Hypothalamus (tissue), 51 donors: ENCODE measurements at places on chromosomes 2 and 18.

GRCh38 chr2:59938181-59938580 is 615.3 kb downstream of the BCL11A start:
- DNase-seq, result no peak

DNA sequence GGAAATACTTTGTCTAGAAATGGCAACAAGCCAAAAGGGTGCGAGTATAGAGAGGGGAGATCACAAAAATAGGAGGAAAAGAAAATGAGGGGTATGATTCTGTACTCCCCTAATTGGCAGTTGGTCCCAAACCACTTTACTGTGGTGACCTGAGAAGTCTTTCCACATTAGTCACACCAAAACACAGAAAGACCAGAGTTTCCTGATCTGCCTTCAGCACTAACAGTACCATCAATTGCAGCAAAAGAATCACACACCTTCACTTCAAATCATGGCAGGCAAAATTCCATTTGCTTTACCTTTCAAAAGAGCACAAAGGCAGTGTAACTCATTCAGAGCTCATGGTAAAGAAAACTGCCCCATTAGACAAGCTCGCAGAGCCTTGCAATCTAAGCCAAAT is 86.8 kb downstream of the ALK start:
- no peak for DNase-seq

DNA sequence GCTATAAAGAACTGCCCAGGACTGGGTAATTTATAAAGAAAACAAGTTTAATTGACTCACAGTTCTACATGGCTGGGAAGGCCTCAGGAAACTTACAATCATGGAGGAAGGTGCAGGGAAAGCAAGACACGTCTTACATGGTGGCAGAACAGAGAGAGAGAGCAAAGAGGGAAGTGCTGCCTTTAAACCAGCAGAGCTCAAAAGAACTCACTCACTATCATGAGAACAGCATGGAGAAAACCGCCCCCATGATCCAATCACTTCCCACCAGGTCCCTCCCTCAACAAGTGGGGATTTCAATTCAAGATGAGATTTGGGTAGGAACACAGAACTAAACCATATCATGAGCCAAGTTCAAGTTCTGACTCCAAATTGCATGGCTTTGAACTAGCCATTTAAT is 62.8 kb upstream of the PPP1CB start:
- no peak for DNase-seq

- DNase-seq, result no peak
Observed at GRCh38 chr18:79586436-79587225, 93.0 kb upstream of the CTDP1 start.

- no peak for DNase-seq
Observed at GRCh38 chr2:230601510-230601909, 111.1 kb upstream of the CAB39 start.

- no peak for DNase-seq
Observed at GRCh38 chr2:232076736-232077135, 115.2 kb downstream of the DIS3L2 start.

DNA sequence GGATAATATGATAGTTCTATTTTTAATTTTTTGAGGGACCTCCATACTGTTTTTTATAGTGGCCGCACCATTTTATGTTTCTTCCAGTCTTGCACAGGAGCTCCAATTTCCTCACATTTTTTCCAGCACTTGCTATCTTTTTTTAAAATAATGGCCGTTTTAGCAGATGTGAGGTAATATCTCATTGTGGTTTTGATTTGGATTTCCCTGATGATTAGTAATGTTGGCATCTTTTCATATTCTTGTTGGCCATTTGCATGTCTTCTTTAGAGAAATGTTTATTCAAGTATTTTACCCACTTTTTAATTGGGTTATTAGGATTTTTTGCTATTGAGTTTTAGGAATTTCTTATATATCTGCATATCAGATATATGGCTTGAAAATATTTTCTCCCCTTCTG is 29.9 kb upstream of the NAPG start:
- no peak for DNase-seq

GRCh38 chr2:120660771-120661459 is 74.8 kb upstream of the GLI2 start:
- DNase-seq, result no peak

DNA sequence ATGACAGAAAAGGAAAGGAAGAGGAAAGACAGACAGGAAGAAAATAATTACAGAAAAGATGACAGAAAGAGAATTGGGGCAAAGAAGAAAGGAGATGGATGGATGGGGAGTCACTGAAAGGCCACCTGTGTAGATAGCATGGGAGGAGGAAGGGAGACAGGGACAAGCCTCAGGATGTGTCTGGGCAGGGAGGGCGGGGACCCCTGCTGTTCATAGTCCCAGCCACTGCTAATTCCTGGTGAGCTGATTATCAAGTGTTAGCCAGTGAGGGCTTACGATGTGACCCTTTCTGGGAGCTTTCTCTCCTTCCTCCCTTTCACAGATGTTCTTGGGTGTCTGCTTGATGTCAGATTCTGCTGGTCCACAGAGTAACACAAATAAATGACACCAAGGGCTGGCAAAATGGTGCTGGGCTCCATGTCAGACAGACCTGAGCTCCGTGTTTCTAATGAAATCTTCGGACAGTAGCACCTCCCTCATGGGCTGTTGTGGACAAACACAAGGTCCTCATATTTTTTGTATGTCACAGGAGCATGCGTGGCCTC is 13.6 kb downstream of the FHOD3 start:
- DNase-seq, result no peak

DNA sequence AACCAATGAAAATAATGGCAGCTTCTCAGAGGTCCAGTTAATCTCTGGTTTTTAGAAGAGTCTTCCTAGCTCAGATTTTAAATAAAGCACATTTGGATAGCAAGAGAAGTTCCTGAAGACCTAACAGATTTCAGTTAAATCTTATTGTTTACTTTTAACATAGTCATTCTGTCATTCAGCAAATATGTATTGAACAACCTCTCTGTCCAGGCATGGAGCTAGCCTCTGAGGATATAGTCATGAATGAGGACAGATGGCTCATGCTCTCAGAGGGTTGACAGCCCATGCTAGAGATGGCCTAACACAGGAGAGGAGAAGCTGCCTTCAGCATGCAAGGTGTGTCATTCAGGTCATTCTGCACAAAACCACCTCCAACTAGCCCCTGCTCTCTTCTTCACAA is 6.2 kb downstream of the CCBE1 start:
- DNase-seq, result no peak

DNA sequence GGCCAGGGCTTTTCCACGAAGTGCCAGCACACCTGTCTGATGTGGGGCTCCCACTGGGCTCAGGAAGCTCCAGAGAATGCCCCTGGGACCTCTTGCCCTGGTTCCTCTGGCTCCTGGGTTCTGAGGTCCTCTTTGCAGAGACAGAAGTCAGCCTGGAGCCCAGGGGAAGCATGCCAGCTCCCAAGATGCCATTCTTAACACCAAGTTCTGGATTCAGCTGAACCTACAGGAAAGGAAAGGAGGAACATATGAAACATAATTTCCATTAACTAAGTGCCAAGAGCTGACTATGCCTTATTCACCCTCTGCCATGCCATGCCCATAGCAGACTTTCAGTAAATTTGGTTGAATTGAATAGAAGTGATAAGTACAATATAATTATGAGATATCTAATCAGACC is 21.9 kb downstream of the FAM124B start:
- DNase-seq, result no peak

DNA sequence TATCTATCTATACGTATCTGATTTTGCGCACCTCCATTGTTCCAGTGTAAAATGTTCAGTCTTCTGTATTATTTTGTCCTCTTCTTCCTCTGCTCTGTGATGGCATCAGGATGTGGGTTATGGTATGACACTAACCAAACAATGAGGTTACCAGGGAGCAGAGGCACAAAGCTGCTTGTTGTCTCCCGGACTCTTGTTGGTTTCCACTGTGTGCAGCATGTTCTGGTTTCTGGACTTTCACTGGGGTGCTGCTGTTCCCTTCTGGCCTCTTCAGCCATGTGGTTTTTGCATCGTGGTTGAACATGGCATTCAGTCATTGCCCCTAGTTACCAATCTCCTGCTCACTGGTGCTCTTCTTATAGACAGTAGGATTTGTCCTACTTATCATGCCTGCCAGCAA is 665.9 kb downstream of the CBLN2 start:
- DNase-seq, result no peak

GRCh38 chr18:57809190-57809589 is 6.1 kb upstream of the ATP8B1 start:
- no peak for DNase-seq

DNA sequence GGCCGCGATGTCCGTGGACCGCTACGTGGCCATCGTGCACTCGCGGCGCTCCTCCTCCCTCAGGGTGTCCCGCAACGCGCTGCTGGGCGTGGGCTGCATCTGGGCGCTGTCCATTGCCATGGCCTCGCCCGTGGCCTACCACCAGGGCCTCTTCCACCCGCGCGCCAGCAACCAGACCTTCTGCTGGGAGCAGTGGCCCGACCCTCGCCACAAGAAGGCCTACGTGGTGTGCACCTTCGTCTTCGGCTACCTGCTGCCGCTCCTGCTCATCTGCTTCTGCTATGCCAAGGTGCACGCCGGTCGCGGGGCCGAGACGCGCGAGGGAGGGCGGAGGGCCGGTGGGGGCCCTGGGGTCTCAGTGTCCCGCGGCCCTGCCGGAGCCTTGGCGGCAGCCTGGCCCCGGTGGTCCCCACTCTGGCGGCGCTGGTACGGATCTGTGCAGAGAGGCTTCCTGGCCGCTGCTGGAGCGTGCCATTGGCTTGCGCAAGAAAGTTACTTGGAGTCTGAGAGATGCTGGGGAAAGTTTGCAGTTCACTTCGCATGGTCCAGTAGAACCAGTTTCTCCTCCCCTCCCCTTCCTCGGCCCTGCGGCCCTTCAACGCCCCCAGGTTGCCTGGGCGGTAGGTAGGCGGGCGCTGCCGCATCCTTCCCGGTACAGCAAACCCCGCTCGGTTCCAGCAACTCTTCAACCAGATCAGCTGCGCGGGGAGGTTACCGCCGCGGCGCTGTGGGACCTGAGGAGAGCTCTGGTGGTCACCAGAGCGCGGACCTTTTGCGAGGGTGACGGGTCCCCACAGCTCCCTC is 1.5 kb downstream of the GALR1 start:
- DNase-seq, result no peak
